ENCODE measurements at places on chromosomes 4 and X.
A peak's percentile ranks its signal among the peaks of the same experiment; 100 is the strongest.

DNA sequence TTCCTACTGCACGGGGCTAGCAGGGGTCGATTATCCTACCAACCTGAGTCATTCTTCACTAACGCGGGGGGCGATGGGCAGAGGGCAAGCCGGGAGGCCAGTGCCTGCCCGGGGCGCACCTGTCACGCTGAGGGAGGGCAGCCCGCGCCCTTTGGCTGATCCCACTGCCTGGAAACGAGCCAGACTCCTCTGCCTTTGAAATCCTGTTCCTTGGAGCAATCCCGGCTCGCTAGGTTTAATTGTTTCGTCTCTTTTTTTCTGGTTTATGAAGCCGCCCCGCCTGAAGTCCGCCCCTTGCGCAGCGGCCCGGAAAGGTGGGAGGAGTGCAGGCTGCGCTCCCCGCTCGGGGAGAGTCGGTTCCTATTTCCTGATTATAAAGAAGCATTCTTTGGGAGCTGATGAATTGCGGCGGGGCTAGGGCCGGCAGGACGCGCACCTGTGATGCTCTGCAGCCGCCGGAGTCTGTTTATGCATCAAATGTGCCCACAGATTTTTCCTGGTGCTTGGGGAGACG lies 484.2 kb downstream of the BCOR start:
- DNase-seq, result no peak

- DNase-seq, result no peak
Measured at GRCh38 chr4:183872531-183872930, 32.6 kb upstream of the STOX2 start.

- DNase-seq, result no peak
Measured at GRCh38 chr4:114879916-114880669, 233.3 kb downstream of the NDST4 start.

- no peak for DNase-seq
Measured at GRCh38 chr4:105624530-105624929, 72.1 kb downstream of the ARHGEF38 start.

- DNase-seq, result no peak
Measured at GRCh38 chrX:20523626-20524312, 257.1 kb upstream of the RPS6KA3 start.

GRCh38 chr4:8547108-8547911 lies 32.9 kb upstream of the GPR78 start:
- no peak for DNase-seq

GRCh38 chr4:156021298-156021697 lies 67.6 kb upstream of the CTSO start:
- no peak for DNase-seq

- DNase-seq, result no peak
Measured at GRCh38 chr4:47642191-47642830, 157.2 kb downstream of the ATP10D start.

DNA sequence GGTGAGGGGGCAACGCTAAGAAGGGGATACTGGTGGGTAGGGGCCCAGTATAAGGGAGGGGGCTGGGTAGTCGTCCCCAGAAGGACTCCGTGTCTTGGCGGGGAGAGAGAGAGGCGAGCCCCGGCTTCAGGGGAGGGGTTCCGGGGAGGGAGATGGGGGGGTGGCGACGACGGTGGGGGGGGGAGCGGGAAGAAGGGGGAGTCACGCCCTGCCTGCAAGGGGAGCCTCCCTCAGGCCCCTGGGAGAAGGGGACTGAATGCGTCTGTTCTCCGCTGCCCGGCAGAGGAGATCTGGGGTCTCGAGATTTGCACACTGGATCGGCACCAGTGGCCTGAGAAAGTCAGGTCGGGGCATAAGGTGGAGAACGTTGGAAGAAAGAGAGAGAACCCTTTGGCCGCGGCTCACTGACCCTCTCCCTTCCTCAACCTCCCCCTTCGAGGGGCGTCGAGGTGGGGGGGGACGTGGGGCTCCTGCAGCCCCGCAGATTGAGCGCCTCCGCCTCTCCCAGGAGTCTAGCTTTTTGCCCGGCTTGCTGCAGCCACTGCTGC lies 609 bp upstream of the BCORL1 start:
- no peak for DNase-seq

GRCh38 chrX:74383611-74384010 lies 37.7 kb upstream of the SLC16A2 start:
- peak; percentile 41 for DNase-seq

GRCh38 chrX:153336121-153336894 lies 2.4 kb downstream of the ZNF275 start:
- DNase-seq, result no peak

Data from head of caudate nucleus (tissue), 42 donors.